Cardiac septum (tissue), 1 donor: ENCODE measurements at places on chromosomes 5 and 9. TPM values are rescaled to one million over a fixed set of nuclear protein-coding genes. Genes with fewer than 3 reads are reported as not detected.
A peak's percentile ranks its signal among the peaks of the same experiment; 100 is the strongest.

- DNase-seq, result no peak
Observed at GRCh38 chr5:142531977-142532780, 153.7 kb downstream of the FGF1 start.

DNA sequence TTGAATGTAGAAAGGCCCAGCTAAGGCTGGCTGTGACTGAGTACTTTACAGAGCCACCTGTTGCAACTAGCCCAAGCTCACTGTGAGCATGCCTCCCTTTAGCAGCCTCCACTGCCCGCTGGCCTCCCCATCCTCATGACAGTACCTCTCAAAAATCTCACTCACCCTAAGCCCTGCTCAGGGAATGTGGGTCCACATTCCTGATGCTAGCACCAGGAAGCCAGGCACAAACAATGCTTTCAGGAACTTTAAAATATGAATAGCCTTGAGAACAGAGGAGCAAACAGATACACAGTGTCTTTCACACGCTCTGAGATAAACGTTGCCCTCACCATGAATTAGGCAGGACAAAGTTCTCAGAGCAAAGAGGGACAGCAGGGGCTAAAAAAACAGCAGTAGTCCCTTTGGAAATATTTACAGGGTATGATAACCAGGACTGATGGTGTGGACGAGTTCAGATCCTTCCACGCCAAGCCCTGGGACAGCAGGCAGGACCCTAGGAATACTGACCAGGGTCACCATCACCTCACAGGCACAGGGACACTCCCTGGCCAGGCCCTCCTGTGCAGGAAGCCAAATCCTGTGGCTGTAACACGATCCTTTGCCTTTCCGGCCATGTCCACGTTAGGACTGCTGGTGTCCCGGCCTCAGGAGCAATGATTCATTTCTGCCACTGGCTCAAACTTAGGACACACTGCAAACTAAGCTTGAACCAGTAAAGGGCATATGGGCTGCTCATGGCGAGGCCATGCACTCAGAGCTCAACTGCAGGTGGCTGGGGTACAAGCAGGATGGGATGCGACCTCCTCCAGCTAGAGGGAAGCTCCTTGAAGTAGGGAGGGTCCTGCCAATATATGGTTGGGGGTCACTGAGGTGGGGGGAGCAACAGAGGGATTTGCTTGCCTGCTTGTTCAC is 9.6 kb downstream of the ACSL6 start:
- peak; percentile 82 for DNase-seq

DNA sequence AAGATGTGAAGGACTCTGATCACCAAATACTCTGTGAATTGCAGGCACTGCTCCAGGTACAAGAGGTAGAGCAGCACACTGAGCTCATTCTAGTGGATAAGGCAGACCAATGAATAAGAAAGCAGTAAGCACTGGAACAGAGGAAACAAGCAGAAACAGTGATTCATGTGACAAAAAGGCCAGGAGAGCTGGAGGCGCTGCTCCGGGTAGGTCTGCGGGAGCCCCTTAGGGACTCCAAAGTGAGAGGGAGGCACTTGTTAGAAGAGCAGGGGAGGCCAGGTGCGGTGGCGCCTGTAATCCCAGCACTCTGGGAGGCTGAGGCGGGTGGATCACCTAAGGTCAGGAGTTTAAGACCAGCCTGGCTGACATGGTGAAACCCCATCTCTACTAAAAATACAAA is 231.6 kb upstream of the NFIL3 start:
- DNase-seq, result no peak

DNA sequence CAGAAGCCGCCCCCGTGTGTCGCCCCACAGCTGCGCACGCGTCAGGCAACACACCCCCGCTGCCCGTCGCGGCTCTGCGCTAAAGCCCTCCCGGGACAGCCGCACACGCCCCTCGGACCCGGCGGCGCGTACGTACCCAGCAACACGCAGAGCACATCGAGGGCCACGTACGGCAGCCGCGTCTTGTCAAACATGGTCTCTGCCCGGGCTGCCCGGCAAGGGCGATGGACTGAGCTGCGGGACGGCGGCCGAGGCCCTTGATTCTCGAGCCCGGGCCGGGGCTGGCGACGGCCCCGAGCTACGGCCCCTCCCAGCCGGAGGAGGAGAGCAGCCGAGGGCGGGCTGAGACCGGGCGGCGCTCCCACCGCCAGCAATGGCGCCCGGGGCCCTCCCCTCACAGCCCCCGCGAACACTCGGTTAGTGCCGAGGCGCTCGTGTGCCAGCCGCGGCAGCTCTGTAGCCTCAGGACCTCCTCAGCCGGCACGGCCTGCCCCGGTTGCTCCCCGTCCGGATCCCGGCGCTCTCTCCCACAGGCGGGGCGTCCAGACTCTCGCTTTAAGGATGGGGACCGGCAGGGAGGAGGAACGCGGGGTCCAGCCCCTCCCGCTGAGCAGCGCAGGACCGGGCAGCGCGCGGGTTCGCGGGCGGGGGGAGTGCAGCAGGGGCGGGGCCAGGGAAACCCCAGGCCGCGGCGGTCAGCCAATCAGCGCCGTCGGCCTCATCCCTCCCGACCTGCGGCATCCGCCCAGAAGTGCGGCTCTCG is at the start of gene PLPP1:
Gene PLPP1, minus strand, starts transcription at position 529 of the 763 bp plus-strand sequence. Its CDS starts 335 bp downstream, at position 194.
- peak; percentile 96 for DNase-seq

- no peak for DNase-seq
Observed at GRCh38 chr9:97276310-97276852, 31.1 kb upstream of the CCDC180 start.

DNA sequence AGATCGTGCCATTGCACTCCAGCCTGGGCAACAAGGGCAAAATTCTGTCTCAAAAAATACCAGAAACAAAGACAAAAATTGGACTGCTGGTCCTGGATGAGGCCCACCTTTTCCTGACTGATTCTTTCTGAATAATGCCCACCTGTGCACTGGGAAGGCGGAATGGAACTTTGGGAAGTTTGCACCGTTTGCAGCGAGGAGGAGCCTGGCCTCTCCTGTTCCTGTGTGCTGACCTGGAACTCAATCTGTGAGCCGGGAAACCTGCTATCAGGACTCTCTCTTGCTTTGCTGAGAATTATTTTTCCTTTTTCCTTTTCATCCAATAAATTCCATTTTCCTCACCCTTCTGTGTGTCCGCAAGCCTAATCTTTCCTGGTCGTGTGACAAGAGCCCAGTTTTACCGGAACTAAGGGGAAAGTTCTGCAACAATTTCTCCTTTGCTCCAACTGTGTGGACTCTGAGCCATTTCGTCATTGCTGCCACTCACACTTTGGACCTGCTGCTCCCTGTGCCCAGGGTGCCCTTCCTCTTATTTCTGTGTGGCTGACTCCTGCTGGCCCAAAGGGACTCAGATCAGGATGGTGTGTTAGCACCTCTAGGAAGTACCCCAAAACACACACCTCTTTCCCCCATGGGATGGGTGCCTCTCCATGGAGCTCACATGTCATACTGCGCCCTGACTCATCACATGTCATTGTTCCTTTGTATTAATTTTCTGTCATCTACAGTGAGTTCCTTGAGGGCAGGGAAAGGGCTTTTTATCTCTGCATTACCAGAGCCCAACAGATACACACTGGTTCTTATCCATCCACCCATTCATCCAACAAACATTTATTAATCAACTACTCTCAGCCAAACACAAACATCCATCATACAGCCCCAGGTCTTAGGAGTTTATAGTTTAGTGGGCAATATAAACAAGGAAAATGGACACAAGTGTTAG is 4.7 kb upstream of the GLRX start:
- no peak for DNase-seq

DNA sequence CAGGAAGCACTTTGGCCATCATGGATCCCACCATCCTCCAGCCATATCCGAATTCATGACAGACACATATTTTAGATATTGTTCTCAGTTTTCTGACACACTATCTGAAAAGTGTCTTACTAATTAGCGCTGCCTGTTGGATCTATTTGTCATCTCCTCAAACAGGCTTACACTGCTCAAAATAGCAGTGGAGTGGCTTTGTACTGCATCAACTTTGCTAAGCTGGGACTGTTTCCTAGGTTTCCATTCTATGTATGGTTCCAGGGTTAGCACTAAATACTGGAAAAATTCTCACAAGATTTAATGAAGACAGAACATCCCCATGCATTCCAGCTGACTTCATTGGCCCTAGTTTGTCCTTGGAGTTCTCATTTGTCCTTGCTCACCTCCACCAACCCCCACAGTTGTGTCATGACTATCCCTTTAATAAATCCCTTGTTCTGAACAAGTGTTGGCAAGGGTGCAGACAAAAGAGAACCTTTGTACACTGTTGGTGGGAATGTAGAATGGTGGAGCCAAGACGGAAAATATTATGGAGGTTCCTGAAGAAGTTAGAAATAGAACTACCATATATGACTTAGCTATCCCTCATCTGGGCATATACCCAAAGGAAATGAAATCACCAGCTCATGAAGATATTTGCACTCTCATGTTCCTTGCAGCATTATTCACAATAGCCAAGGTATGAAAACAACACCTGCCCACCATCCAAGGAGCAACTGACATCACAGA is 136.5 kb upstream of the RAI14 start:
- no peak for DNase-seq

GRCh38 chr5:65065001-65065511 is 296.3 kb downstream of the CWC27 start:
- DNase-seq, result no peak

- DNase-seq, result no peak
Observed at GRCh38 chr5:160507221-160507721, 85.6 kb downstream of the PTTG1 start.

GRCh38 chr9:99506747-99507348 is 284.8 kb downstream of the SEC61B start:
- no peak for DNase-seq

GRCh38 chr5:138595180-138595795 is 20.1 kb upstream of the HSPA9 start:
- no peak for DNase-seq

GRCh38 chr9:24846248-24846912 is 300.7 kb upstream of the IZUMO3 start:
- no peak for DNase-seq

GRCh38 chr9:18775930-18776329 is 257.1 kb downstream of the SAXO1 start:
- no peak for DNase-seq

- DNase-seq, result no peak
Observed at GRCh38 chr9:100515578-100516494, 42.9 kb downstream of the TMEFF1 start.

DNA sequence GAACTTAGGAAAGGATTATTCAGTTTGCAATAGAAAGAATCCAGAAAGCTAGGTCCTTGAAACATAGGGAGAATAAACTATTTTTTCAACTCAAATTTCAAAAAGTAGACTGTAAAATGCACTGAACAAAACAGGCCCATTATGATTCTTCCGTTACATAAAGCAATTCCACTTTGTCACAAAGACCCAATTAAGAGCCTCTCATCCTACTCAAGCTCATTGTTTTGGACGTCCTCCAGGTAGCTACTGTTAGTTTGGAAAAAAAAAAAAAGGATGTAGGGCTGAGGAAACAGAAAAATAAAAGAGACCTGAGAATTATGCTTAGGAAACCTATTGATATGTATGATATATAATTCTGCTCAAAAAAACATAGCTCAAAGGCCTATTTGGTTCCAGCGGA is 74.0 kb downstream of the DIRAS2 start:
- no peak for DNase-seq

Gene KIF4B
- total RNA-seq, result 0.13 TPM

Gene MARCOL
- total RNA-seq, result not detected

Gene ACOT12
- total RNA-seq, result not detected

Gene HARS2
- total RNA-seq, result 29.7 TPM
